ENCODE measurements at places on chromosomes 5 and 9.
A peak's percentile ranks its signal among the peaks of the same experiment; 100 is the strongest.

- no peak for DNase-seq
These were observed 62.1 kb upstream of the CTXN3 start for GRCh38 chr5:127586811-127587210.

- DNase-seq, result peak; percentile 60
These were observed 18.5 kb upstream of the GNE start for GRCh38 chr9:36276781-36277181.

GRCh38 chr9:10005206-10005605 lies 607.6 kb downstream of the PTPRD start:
- no peak for DNase-seq

DNA sequence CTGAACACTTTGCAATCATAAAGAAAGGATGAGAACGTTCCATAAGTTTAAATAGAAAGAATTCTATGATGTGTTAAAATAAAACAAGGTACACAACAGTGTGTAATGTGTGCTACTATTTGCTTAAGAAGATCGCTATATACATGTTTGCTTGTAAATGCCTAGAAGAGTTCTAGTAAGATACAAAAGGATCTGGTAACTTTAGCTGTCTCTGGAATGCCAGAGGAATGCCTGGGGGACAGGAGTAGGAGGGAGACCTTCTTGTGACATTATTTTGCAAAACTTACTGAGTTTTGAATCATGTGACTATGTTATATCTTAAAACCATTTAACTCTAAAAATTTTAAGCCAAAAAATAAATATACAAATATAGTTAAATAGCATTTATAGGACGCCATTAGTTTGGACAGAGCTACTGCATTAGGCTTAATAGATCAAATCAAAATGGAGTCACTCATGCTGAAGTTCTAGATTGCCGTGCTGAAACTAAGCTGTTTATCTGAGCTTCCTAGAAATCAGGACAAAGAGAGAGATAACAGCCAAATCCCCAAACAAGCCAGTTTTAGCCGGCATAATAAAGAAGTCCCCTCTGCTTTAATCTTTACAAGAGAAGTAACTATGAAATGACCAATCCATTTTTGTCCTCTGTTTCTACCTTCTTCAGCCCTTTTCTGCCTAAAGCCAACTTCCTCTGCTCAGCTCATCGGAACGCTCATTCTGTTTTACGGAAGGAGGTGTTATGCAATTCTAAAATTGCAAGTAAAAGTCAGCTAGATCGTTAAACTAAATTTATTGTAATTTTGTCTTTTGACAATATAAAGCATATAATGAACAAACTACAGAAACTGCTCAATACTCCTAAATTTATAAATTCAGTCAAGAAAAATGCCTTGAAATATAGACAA lies 44.8 kb downstream of the LIX1 start:
- DNase-seq, result no peak

GRCh38 chr9:93520523-93520922 lies 55.9 kb upstream of the PHF2 start:
- DNase-seq, result no peak

DNA sequence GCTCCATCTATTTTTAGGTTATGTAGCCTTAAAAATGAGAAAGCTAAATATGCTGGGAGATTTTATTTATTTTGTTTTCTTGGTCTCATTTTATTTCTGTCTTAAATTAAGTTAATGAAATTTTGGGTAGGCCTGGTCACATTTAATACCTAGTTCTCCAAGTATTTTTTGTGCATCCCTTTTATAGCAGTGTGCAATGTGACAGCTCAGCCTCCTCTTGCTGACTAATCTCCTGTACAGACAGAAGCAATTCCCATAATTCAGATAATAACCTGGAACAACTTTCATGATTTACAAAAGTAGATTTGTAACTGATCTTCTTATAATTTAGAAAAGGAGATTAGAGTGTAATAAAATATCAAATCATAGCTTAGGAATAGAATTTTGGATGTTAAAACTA lies 403.9 kb downstream of the ADGRV1 start:
- no peak for DNase-seq

GRCh38 chr5:94217745-94218144 lies 400.7 kb downstream of the KIAA0825 start:
- no peak for DNase-seq

DNA sequence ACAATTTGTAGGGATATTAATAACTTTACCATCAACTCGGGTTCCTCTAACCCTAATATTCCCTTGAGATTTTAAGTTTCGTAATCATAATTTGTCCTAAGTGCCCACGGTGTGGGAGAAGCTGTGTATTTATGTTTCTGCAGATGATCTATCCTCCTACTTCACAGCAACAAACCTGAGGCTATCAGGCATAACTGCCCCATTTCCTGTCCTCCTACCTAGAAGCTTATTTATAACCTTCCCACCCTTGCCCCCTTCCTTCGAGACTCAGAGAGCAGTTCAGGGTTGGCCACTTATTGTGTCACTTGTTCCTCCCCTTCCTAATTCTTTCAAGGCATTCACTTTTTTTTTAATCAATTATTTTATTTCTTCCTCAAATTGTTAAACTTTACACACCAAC lies 29.6 kb upstream of the LCP2 start:
- no peak for DNase-seq
